ENCODE measurements at places on chromosomes 5 and 9. TPM values are rescaled to one million over a fixed set of nuclear protein-coding genes. Genes with fewer than 3 reads are reported as not detected.

- DNase-seq: no peak
Measured at GRCh38 chr9:20044686-20045085, 255.8 kb upstream of the SLC24A2 start.

DNA sequence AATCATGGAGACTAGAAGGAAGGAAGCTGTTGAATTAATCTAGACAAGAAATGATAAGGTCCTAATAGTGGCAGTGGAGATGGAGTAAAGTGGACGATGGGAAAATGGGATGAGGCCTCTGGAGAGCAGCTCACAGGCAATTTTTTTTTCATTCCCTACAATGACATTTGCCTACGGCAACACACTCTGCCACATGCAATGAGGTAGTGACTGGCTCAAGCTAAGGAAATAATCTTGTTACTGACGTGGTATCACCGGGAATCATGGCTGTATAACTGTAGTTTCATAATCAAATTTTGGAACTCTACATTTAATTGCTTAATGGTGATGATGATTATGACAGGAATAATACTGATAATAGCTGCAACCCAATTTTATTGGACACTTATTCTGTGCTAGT is 12.1 kb upstream of the MOB3B start:
- DNase-seq: no peak

The EMB gene
- total RNA-seq: 15.9 TPM

- DNase-seq: no peak
Measured at GRCh38 chr5:159083548-159084452, 15.9 kb downstream of the EBF1 start.

The LCN10 gene
- total RNA-seq: 7.7 TPM

The TMEM38B gene
- total RNA-seq: 69.5 TPM

The LCN15 gene
- total RNA-seq: not detected

The SPATA31C1 gene
- not detected for total RNA-seq

DNA sequence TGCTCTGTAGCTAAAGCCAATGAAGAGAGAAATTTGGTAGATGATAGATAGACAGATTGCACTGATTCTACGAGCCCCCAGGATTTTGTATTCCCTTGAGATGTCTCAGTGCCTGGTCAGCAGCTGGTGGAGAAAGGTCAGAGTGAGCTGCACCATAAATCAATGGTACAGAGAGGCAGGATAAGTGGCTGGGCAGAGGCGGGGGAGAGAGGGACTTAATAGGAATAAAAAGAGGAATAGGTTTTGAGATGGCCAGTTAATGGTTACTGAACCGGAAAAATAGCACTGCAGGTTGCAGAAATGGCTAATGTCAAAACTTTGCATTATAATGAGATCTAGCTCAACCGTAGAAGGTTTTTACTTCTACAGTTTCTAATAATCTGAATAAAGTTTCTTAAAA is 47.9 kb upstream of the SLC12A2 start:
- DNase-seq: no peak

The FOXD4L4 gene
- total RNA-seq: not detected

The HTR1A gene
- not detected for total RNA-seq

DNA sequence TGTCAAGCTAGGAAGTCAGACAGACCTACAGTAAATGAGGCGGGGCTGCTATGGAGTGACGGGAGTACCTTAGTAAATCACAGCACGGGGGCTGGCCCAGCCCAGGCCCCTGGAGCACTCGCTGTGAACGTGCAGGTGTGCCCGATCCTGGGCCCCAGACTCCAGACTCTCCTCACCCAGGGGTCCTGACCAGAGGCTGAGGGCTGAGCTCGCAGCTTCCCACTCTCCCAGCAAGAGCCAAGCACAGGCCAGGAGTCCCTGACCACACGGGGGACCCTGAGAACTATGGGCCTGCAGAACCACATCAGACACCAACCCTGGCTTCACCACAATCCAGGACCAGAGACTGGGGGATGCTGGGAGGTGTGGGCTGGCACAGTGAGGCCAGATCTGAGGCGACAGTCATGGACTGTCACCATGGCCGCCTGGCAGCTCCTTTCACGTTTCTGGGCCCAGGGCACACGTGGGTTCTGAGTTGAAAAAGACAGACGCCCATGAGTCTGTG is 73.4 kb downstream of the ADAMTS2 start:
- DNase-seq: peak; percentile 27

The SOWAHA gene
- 0.13 TPM for total RNA-seq

DNA sequence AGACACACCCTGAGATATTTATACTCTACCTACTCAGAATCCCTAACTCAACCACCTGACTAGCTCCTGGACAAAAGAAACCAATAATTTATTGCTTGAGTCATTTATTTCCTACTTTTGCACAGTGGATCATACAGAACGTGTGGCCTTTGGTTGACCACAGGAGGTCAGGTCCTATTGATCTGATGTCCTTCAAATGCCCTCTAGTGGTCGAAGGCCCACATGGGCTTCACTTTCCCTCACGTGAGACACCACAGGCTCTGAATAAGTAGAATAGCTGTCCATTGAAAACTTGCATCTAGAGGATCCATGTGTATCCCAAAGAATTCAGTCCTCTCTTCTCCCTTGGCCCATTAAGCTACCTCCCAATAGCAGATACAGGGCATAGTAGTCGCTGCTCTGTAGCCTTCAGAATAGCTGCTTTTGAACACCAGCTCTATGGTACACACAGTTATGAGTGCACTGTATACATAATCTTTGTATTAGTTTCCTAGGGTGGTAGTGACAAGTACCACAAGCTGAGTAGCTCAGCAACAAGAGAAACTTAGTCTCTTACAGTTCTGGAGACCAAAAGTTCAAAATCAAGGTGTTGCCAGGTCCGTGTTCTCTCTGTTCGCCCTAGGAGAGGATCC is 177.6 kb upstream of the SMARCA2 start:
- DNase-seq: no peak

DNA sequence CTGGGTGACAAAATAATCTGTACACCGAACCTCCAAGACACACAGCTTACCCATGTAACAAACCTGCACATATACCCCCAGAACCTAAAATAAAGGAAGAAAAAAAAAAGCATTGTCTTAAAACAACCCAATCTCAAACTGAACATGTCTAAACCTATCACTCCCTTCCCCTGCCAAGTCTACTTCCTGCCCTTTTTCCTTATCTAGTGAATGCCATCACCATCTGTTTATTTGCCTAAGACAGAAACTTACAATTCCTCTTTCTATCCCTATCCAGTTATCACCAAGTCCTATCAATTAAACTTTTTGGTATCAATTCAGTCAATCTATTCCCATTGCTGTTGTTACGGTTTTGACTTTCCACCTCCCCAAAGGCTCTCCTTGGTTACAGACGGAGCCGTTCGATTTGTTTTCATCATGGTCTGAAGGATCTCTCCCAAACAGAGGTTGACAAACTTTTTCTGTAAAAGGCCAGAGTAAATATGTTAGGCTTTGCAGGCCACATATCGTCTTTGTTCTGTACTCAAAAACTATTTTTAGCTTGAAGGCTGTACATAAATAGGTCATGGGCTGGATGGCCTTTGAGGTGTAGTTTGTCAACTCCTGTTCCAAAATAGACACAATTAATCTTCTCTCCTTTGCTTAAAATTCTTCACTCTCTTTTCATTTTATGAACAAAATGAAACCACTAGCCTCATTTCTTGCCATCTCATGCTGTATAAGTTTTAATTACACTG is 12.1 kb downstream of the NOL8 start:
- DNase-seq: no peak

DNA sequence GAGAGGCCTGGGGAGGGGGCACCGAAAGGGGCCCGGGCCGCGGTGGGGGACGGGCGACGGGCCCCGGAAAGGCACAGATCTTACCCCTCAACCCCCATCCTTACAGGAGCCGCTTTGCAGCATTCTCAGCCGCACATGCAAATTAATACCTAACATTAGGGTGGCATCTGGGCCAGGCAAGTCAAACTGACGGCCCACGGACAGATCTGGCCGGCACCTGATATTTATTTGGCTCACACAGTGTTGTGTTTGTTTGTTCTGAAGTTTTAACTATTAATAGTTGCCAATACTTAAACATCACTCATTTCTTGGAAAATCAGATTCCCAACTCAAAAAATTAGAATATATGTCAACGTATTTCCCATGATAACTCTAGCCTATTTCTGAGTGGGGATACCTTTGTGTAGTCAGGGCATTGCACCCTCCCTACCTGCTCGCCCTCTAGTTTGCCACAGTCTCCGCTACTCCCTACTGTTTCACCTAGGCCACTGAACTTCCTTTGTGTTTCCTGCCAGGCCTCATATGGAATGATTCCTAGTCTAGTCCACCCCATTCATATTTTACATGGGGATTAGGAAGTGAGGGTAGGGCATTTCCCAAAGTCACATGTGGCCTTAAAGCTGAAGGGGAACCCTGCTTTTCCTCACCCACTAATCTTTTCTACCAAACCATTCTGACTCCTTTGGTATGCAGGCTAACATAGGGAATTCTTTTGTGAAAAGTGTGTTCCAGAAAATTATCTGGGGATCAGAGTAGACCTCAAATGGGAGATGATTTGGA is 71.9 kb upstream of the LARP1 start:
- no peak for DNase-seq

The SIMC1 gene
- 3.6 TPM for total RNA-seq

DNA sequence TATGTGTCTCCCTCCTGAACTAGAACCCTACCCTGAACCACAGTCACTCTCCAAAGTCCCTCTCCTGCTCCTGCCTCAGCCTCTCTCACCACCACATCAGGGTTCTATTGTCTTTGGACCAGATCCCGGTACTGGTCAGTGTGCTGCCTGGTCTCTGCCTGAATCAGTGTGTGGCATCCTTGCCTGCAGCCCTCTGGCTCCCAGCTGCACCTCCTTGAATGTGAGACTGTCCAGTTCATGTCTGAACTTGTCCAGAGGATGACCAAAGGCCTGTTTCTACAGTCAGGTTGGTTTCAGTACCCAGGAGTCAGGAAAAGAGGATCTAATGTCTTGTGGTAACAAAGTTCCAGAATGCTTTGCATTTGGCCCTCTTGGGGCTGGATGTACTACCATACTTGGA is 76.8 kb upstream of the RANBP3L start:
- DNase-seq: no peak

The PCDHA1 gene
- total RNA-seq: not detected

The RPL37 gene
- total RNA-seq: 601 TPM

The HAVCR2 gene
- total RNA-seq: 2.6 TPM

DNA sequence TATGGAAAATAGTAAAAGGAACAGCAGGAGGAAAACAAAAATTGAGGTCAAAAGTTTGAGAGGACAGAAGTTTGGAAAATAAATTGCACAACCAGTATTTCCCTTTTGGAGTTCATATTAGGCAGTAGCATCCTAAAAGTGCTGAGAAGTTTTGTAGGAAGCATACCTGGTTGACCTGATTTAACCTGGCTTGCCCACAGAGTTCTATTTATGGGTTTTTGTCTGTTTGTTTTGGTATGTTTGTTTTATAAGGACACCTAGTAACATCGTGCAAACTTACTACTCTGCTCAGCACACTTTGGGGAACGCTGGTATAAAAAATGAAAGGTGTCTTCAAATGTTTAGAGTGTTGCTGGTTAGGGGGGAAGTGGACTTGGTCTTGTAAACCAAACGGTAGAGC is 15.1 kb downstream of the ADRB2 start:
- DNase-seq: no peak

The TMCO6 gene
- total RNA-seq: 4.0 TPM

DNA sequence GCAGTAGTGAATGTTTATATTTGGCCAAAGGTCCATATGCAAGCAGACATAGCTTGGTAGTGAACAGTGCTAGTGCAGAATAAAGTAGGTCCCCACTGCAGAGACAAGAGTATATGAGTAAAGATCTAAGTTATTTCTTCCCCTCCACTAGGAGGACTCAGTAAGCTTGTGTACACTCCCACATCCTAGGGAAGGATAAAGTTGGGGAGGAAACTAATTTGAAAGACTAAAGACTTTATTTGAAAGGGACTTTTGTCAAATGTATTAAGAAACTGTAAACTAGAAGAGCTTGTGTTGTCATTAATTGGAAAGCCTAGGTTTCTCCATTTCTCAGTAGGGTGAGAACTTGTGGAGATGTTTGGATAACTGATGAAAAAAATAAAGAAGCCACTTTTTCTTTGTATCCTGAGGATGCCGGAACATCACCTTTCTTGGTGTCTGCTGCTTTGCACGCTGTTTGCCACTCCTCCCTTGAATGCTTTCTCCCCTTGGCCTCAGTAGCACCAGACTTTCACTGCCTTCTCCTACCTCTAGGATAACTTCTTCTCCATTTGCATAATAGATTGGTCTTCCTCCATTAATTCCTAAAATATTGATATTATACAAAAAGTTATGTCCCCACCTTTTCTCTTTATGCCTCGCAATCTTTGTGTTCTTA is 329.0 kb downstream of the PARP8 start:
- DNase-seq: no peak

- no peak for DNase-seq
Measured at GRCh38 chr5:127839072-127839471, 135.9 kb downstream of the CCDC192 start.

Measured in Right ventricle myocardium superior (tissue), 1 donor.